Activated T-cell treated with anti-CD3 and anti-CD28 coated beads, Interleukin-2, amount 50 U/mL, for 72 hours (primary cell): ENCODE measurements at places on chromosomes 7 and 10.

DNA sequence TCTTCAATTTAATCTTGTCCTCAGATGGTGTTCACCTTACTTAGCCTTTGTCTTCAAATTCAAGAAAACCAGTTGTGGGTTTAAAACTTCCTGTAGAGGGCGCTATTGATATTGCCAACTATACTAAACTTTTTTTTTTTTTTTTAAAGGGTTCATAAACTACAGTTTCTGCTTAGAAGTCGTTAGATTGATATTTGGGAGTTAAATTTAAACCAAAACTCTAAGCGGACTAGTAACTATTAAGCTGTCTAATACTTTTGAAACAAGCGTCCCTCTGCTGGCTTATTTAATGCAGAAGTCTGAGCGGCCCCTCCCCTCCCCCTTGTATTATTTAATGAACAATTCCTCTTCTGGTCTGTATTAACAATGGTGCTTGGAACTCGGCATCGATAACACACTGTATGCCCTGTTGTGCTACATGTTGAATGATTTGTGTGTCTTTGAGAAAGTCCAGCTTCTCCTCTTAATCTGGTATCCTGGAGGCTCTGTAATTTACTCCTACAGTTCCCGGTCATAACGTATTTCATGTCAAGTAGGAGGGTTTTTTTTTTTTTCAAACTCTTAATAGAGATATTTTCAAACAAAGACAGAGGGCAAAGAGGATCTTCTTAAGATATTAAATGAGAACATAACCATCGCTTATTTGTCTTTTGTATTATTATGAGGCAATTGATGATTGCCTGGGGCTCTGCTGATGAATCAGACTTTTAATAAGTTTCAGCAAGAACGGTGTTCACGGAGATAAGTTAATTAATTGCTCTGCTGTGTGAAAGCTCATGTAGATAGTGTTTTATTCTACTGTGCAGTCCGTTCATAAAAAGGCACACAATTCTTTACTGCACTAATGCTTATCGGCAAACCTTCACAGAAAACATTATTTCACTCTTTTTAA, 22.6 kb upstream of the CREB5 start:
- DNase-seq = no peak

DNA sequence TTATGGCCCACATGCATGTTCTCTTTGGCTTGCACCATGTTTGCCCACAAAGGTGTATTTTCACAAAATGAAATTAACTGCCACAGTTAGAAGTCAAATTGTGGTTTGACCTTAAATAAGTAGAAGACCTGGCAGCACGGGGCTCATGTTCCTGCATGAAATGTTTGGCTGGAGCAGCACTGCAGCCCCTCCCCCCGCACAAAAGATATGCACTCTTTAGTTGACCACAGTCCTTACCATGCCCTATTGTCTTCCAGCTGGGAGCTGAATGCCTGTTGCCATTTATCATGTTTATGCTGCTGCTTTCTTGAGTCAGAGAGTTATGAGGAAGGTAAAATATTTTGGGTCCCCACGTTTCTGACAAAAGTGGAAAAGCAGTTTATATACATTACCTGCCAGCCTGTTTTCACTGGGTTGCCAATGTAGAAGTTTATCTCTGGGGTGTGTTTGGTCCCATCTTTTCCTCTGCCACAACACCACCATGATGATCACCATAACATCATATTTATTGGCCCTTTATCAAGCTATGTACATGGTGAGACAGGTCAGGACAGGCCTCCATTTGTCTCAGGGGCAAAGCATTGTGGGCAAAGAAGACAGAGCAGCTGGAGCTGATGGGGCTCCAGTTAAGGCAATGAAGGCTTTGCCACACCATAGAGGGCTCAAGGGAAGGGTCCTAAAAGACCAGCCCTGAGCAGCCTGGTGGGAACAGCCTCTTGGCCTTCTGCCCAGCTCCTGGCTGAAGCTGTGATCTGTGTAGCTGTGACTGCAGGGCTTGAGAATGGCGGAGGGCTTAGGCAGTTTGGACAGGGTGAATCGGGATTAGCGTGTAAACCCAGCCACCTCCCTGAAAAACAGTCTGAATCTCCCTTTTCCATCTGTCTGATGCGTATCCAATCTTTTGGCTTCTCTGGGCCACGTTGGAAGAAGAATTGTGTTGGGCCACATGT, 5.4 kb downstream of the PRF1 start:
- DNase-seq = no peak

DNA sequence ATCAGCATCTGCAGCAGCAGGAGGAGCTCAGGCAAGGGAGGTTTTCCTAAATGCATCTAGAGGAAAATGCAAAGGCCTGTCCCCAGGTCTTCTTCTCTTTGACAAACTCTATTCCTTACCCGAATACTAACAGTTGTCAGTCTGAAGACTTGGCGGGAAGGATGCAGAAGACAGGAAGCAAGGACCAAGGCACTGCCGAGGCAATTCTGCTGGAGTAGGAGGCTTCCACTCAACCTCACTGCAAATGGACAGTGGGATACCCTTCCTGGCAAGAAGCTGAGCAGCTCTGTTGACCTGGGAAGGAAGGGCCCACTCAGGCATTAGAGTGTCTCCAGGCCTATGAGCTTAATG, 373.0 kb downstream of the CCSER2 start:
- no peak for DNase-seq

- DNase-seq = no peak
Observed at GRCh38 chr7:17802056-17802455, 138.2 kb downstream of the SNX13 start.
